T-helper 2 cell treated with Interferon-gamma antibody and Interleukin-4, amounts not matched to agents 5 μg/mL and 100 μg/mL, for 36 hours (primary cell): ENCODE measurements at places on chromosomes 11 and 22.

DNA sequence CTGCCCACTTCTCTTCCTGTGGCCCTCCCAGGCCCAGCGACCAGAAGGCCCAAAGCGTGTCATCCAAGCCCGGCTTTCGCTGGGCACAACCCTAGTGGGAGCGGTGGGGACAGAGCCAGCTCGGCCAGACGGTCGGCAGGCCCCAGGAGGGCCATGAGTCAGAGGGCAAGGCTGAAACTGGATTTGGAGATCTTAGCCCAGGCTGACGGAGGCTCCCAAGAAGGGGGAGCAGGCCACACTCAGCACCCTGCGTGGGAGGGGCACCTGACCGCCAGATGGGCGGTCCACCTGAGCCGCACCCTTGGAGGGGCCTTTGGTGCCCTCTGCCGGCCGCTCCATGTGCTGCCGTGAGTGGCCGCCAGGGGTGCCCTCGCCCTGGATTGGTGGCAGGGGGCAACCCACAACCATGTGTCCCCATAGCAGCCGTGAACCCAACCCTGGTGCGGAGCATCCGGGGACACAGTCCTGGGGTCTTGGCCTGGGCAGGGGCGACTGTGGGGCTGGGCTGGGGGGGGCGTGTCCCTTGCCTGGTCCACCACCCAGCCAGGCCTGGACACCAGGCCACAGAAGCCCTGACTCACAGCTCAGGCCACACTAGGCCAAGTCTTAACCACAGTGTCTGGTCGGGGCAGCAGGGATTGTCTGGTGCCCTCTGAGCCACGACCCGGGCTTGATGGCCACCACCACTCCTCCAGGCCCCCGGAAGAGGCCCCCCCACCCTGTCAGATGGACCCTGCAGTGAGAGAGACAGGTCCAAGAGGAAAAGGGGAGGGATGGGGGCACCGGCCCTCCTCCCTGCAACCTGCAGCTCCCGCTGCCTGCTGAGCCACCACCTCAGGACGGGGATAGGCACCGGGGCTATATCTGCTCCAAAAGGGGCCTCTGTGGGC is 19.2 kb upstream of the TALDO1 start:
- no peaks in the 10 kb centered on the region for H3K36me3 ChIP-seq
- H3K27me3 ChIP-seq, result peaks cover 11% of the 10 kb centered on the region
- peak; percentile 83 for DNase-seq

DNA sequence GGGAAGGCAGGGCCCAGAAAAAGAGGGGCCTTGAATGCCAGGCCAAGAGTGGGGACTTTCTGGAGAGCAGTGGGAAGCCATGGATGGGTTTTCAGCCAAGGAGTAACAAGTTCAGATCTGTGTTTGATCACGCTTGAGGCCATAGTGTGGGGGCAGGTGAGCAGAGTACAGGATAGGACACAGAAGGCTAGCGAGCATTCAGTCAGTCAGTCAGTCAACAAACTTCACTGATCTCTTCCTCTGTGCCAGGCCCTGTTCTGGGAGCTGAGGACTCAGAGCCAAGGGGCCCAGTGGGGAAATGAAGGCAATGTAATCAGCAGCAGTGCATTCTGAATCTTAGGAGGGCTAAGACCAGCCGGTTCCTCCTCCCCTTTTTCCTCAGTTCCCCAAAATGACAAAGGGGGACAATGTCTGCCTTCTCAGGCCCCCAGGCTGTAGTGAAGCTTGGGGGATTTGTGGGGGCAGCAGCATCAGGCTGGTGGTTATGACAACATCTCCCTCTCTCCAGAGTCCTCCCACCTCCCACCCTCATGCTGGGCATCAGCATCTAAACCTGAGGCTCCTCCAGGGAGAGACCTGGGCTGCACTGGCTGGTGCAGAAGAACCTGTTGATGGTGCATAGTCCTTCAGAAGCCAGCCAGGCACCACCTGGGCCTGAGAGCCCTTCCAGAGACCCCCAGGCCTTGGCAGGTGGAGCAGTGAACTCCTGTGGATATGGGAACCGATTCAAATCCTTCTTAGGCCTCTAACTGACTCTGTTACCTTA is 42.9 kb upstream of the TPBGL start:
- DNase-seq, result no peak
- H3K27ac ChIP-seq, result no peak overlapping the region
- H3K4me3 ChIP-seq, result no peak overlapping the region
- no peaks in the 10 kb centered on the region for H3K4me1 ChIP-seq

DNA sequence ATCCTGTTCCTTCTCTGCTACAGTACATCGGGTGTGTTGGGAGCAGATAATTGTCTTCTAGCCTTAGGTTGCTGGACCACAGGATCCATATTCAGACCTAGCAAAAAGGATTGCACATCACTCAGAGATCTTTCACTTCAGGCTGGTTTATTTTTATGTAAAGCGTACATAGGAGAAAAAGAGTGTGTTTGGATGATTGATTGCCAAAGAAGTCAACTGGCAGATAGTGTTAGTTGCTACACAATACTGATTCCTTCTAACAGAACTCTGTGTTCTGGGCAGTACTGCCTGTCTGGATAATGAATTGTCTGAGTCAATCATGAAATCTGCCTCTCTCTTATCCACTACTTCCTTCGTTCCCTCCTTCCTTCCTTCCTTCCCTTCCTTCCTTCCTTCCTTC is 31.0 kb upstream of the PGM2L1 start:
- no peak overlapping the region for H3K4me3 ChIP-seq
- DNase-seq, result no peak
- H3K27me3 ChIP-seq, result peaks cover 3% of the 10 kb centered on the region
- H3K27ac ChIP-seq, result no peak overlapping the region
- H3K36me3 ChIP-seq, result no peaks in the 10 kb centered on the region
- no peaks in the 10 kb centered on the region for H3K4me1 ChIP-seq

GRCh38 chr11:82714346-82715174 is 19.1 kb downstream of the FAM181B start:
- no peaks in the 10 kb centered on the region for H3K36me3 ChIP-seq
- H3K27ac ChIP-seq, result no peak overlapping the region
- H3K27me3 ChIP-seq, result peaks cover 2% of the 10 kb centered on the region
- DNase-seq, result no peak
- H3K4me1 ChIP-seq, result no peaks in the 10 kb centered on the region

DNA sequence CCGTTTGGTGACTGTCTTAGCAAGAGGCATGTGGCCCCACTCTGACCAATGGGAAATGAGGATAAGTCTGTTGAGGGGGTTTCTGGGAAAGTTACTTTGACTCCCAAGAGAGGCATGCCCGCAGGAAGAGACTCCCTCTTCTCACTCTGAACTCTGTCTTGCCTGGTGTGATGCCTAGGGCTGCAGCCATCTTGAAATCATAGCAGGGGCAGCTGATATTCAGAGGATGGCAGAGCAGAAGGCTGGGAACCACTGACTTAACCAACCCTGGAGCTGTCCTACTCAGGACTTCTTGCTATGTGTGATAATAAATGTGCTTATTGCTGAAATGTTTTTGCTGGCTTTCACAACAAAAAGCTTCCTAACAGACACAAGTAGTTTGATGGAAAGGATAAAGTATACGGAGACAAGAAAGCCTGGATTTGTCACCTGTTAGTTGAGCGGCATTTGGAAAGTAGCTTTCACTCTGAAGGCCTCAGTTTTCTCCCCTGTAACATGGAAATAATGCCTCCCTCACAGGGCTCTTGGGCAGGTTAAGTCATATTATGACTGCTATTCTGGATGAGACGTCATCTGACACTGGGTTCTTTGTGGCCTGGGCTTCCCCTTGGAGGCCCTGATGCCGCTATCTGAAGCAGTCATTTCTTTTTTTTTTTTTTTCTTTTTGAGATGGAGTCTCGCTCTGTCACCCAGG is 128.5 kb downstream of the CEP164 start:
- peak; percentile 29 for DNase-seq
- H3K4me3 ChIP-seq, result no peak overlapping the region
- no peaks in the 10 kb centered on the region for H3K27me3 ChIP-seq
- no peaks in the 10 kb centered on the region for H3K4me1 ChIP-seq

GRCh38 chr22:19086896-19087295 is 35.3 kb downstream of the DGCR2 start:
- no peak overlapping the region for H3K27ac ChIP-seq
- DNase-seq, result no peak
- no peaks in the 10 kb centered on the region for H3K27me3 ChIP-seq
- peaks cover 4% of the 10 kb centered on the region for H3K4me1 ChIP-seq
- no peak overlapping the region for H3K4me3 ChIP-seq
- peaks cover 10% of the 10 kb centered on the region for H3K36me3 ChIP-seq

- H3K27ac ChIP-seq, result no peak overlapping the region
- no peak for DNase-seq
- peaks cover 37% of the 10 kb centered on the region for H3K36me3 ChIP-seq
- no peaks in the 10 kb centered on the region for H3K27me3 ChIP-seq
- H3K4me1 ChIP-seq, result peaks cover 3% of the 10 kb centered on the region
These were observed 36.8 kb upstream of the APOA1 start for GRCh38 chr11:116874251-116874650.

DNA sequence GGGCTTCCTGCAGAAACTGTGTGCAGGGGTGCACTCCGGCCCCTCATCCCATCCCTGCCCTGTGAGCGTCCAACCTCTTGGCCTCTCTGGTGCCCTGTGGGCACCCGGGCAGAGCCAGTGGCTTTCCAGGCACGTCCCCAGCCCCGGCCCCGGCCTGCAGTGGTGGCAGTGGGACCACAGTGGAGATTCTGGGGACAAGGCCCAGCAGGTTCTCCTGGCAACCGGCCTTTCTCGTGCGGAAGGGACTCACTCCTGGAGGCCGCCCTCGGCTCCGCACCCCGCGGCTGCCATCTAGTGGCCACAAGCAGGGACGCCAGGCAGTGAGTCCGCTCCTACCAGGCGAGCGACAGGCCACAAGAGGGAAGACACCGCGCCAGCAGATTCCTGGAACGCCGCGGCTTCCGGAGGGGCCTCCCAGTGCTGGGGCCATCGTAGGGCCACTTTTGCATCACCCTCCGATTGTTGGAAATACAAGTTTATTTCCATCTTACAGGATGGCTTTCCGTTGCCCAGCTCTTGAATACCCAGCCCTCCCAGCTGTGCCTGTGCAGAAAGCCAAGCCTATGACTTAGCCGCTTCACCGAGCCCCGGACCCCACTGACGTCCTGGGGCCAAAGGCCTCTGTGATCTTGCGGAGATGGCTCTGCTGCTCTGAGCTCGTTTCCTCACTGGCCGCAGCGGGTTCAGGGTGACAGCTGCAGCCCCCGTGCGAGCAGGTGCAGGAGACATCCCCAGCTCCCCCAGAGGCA is 357.3 kb downstream of the CTTN start:
- H3K4me3 ChIP-seq, result no peak overlapping the region
- H3K27me3 ChIP-seq, result no peaks in the 10 kb centered on the region
- peak; percentile 62 for DNase-seq
- no peak overlapping the region for H3K27ac ChIP-seq

DNA sequence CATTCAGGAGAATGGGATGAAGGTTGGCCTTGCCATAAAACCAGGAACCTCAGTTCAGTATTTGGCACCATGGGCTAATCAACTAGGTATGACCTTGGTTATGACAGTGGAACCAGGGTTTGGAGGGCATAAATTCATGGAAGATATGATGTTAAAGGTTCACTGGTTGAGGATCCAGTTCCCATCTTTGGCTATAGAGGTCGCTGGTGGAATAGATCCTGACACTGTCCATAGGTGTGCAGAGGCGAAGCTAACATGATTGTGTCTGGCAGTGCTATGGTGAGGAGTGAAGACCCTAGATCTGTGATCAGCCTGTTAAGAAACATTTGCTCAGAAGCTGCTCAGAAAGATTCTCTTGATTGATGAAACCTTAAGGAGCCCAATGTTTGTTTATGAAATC is 5.7 kb downstream of the NF2 start:
- H3K4me1 ChIP-seq, result peaks cover 13% of the 10 kb centered on the region
- peaks cover 31% of the 10 kb centered on the region for H3K36me3 ChIP-seq
- no peaks in the 10 kb centered on the region for H3K27me3 ChIP-seq
- no peak overlapping the region for H3K27ac ChIP-seq
- no peak for DNase-seq
- no peak overlapping the region for H3K4me3 ChIP-seq

DNA sequence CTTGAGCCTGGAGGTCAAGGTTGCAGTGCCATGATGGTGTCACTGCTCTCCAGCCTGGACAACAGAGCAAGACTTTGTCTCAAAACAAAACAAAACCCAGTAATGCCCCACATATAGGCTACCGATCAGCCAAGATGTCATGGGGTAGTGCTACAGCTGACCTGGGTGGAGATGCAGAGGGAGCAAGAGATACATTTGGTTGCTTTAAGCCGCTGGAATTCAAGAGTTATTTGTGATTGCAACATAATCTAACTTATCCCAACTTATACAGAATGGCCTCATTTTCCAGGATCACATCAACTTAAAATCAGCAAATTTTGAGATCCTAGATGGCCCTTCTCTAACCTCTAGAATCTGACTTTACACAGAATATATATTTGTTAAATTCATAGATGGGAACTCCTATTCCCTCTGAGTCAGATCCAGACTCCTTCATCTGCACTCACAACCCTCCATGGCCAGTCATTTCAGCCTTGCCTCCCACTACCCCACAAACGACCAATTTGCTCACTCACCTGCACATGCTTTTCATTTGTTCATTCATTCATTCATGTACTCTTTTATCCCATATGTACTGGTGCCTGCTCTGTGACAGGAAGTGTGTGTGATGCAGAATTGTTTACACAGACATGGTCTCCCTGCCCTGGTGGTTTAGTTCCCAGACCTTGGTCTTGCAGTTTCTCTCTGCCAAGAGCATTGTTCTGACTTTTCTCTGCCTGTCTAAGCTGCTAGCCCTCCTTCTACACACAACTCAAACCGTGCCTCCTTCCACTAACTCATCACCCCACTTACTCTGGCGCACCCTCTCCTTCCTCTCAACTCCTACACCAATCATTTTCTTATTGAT is 24.1 kb upstream of the APLNR start:
- no peaks in the 10 kb centered on the region for H3K4me1 ChIP-seq
- H3K27me3 ChIP-seq, result peaks cover under 1% of the 10 kb centered on the region

DNA sequence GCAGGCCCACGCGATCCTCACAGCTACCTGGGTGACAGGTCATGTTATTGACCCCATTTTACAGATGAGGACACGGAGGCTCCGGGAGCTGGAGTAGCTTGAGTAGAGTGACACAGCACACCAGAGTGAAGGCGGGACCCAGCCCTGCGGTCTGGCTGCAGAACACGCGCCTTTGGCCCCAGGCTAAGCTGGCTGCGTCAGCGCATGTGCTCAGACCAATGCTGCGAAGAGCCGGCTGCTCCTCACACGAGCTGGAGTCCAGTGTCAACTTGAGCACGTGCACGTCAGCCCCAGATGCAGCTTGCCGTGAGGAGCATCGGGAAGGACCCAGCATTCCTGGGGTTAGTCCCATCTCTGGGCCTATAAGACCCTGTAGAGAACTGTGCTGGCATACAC is 49.9 kb downstream of the SCUBE1 start:
- peaks cover 2% of the 10 kb centered on the region for H3K4me1 ChIP-seq
- no peaks in the 10 kb centered on the region for H3K27me3 ChIP-seq
- no peak for DNase-seq
- H3K27ac ChIP-seq, result no peak overlapping the region
- H3K4me3 ChIP-seq, result no peak overlapping the region
- H3K36me3 ChIP-seq, result no peaks in the 10 kb centered on the region
